Tibial nerve (tissue), 4 donors: ENCODE measurements at places on chromosomes 16 and 17. TPM values are rescaled to one million over a fixed set of nuclear protein-coding genes. Genes with fewer than 3 reads are reported as not detected.
A peak's percentile ranks its signal among the peaks of the same experiment; 100 is the strongest.

- no peak for DNase-seq
Observed at GRCh38 chr16:8544406-8544805, 45.9 kb downstream of the TMEM114 start.

- no peak for DNase-seq
Observed at GRCh38 chr17:48548523-48549280, 3.8 kb upstream of the HOXB2 start.

- DNase-seq = no peak
Observed at GRCh38 chr17:71527311-71527710, 593.5 kb upstream of the SOX9 start.

DNA sequence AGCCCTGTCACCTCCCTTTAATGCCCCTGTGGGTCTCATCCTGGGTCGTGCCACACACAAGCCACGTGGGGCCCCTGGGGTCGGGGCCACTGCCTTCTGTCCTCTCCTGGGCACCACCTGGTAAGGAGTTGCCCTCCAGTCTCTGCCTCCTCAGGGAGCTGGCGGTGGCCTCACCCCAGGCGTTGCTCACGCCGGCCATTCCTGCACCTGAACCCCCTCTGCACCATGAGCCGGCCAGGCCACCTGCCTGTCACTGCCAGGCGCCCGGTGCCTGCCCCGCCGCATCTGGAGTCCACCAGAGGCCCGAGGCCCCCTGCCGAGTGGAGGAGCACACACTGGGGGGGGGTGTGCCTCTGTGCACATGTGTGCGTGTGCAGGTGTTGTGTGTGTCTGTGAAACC lies 10.4 kb downstream of the NHERF2 start:
- DNase-seq = no peak

DNA sequence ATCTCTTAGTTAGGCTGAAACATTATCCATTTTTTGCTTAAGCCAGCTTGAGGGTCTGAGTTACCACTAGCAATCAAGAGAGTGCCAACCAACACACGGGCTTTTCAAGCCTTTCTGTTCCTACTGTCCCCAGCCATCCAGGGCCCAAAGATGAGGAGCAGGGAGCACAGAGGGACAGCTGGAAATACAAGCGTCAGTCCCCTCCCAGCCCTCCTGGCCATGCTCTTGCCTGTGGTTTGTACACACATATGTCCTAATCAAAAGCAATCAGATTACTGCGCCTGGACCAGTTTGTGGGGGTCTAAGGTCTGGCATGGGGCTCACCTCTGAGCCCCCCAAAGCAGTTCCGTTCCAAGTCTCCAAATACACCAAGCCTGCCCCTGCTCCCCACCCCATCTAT lies 3.5 kb downstream of the CORO7 start:
- no peak for DNase-seq

GRCh38 chr17:2251098-2251497 lies 52.5 kb downstream of the SMG6 start:
- DNase-seq = no peak

DNA sequence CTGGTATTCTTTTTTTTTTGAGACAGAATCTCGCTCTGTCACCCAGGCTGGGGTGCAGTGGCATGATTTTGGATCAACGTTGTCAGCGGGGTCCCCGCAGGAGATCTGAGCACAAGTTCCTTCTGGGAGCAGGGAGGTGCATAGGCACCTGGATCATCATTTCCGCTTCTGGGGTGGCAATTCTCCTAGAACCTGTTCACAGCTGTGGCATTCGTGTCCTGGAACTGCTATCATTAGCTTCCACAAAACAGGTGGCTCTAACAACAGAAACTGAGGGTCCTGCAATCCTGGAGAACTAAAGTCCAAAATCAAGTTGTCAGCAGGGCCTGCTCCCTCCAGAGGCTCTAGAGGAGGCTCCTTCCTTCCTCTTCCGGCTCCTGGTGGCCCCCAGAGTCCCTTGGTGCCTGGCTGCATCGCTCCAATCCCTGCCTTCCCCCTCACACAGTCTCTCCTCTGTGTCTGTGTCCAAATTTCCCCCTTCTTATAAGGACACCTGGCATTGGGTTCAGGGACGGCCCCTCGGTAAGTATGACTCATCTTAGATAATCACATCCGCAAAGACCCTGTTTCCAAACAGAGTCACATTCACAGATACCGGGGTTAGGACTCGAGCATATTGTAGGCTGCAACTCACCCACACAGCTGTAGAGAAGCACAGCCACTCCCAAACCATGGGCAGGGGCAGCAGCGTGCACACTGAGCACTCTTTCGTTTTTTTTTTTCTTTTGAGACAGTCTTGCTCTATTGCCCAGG lies 43.5 kb upstream of the KLHDC4 start:
- no peak for DNase-seq

- no peak for DNase-seq
Observed at GRCh38 chr16:31473264-31473984, 1.5 kb downstream of the TGFB1I1 start.

DNA sequence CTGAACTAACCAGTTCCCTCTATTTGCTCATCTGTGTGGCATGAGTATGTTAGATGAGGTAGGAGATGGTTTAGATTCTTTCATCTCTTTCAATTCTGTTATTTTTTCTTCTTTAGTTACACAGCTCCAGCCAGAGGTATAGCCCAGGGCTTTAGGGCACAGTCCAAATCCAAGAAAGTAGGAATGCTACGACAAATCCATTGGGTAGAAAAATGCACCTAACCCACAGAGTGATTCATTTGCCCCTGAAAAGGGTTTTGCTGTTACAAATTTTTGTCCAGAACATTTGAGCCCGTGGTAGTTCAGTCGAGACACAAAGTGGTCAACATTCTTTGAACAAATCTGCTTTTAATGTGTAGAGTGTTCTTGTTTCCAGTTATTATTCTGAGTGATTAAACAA lies 250.7 kb downstream of the HS3ST3A1 start:
- no peak for DNase-seq

- no peak for DNase-seq
Observed at GRCh38 chr16:71565812-71566700, 10.8 kb downstream of the TAT start.

DNA sequence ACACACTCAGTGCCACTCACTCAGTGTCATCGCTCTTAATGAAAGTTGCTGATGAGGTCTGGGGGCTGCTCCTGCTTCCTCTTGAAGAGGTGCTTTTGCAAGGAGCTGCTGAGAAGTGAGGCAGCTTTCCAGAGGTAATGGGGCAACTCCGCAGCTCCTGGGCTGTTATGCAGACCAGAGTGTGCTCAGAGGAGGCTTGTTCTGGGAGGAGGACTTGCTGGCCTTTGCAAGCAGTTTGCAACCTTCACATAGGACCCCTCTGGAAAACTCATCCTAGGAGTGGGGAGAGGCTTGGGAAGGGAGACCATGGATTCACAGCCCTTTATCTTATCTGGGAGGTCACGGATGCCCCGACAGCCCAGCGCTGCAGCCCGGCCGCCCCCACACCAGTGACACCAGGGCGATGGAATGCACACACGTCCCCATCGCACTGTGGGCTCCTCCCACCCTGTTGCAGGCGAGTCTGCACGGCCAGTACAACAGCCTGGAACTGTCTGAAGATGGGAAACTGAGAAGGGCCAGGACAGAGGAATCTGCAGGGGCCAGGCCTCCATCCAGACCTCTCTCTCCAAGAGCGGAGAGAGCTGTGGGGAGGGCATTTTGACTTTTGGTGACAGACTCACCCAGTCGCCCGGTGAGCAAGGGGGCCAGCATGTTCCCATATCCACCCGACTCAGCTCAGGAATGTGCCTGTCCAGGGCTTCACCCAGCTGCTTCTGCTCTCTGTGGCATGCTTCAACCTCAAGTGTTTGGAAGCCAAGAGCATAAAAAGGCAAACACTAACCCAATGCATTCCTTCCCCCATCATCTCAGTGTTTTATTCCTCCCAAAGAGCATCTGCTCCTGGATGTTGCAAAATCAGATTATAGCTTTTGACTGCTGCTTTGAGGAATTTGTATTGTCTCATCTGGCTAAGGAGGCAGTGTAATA lies 78.6 kb upstream of the ZNF469 start:
- no peak for DNase-seq

GRCh38 chr16:78786635-78787034 lies 687.2 kb downstream of the WWOX start:
- DNase-seq = no peak

GRCh38 chr17:15185625-15185991 lies 79.5 kb downstream of the PMP22 start:
- DNase-seq = peak; percentile 58

GRCh38 chr16:5354645-5355044 lies 257.1 kb upstream of the EEF2KMT start:
- no peak for DNase-seq

DNA sequence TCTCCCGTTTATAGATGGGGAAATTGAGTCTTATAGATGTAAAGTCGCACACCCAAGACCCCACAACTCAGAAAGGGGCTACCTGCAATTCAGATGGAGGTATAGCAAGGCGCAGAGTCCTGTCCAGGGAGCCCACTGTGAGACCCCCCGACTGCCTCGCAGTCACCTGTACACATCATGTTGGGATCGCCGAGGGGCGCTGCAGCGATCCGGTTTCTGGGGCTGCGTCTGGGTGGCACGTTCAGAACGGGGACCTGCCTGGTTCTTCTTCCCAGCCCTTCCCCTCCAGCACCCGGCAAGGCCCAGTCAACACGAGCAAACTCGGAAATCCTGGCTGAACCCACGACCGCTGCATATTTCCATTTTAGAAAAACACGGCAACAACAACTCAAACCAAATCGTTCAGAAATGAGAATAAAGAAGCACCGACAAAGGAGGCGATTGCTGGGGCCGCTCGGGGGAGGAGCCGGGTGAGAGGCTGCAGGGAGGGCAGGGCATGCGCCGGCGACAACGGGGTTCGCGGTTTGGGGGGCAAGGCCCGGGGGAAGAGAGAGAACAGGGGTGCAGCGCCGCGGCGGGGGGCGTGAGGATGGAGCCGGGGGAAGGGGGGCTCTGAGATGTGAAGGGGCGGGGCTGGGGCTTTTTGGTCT lies 643 bp downstream of the HSDL1 start:
- DNase-seq = no peak

- no peak for DNase-seq
Observed at GRCh38 chr17:34879146-34879545, 82.1 kb downstream of the CCT6B start.

- no peak for DNase-seq
Observed at GRCh38 chr16:11871193-11871592, 19.9 kb upstream of the RSL1D1 start.

DNA sequence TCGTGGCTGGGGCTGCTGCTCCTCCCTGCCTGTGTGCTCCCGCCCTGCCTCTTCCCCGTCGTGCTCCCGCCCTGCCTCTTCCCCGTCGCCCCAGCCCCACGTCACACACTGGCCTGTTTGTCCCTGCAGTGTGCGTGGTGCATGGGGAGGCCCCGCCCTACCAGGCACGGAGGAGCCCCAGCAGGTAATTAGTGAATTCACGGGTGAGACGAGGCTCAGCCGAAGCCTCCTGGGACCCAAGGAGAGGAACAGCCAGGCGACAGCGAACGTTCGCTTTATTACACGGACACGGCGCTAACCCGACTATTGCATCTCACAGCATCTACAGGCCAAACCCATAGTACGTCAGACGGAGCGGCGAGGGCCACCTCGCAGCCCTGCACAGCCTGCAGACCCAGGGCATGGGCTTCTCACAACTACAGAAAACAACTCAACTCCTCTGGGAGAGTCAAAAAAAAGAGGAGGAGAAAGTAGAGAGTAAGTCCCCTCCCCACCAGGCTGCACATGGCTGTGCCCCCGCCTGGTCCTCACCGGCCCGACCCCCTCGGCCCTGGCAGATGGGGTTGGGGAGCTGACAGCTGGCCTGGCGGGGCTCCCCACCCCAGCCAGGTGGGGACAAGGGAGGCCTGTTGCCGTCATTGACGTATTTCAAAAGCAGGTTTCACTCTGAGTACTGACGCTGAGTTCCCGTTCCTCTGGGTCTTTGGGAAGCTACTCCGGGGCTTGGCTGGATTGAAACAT lies 4.3 kb upstream of the PABPN1L start:
- DNase-seq = no peak

DNA sequence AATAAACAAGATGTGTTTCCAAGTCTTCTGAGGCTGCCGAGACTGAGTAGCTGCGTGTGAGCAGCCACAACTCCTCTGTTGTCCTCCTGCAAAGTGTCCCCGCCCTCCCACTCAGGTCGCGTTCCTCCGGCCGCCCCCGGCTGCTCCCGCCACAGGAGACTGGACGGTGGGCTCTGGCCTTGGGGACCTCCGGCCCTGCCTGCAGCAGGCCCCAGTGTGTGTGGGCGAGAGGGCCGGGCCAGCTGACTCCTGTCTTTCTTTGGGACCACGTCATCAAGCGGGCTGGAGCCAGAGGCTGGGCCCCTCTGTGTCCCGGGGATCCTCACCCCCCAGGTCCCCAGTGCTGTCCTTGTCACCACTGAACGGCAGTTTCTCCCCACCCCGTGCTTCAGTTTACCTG lies 175.3 kb downstream of the NPIPB11 start:
- peak; percentile 4 for DNase-seq

DNA sequence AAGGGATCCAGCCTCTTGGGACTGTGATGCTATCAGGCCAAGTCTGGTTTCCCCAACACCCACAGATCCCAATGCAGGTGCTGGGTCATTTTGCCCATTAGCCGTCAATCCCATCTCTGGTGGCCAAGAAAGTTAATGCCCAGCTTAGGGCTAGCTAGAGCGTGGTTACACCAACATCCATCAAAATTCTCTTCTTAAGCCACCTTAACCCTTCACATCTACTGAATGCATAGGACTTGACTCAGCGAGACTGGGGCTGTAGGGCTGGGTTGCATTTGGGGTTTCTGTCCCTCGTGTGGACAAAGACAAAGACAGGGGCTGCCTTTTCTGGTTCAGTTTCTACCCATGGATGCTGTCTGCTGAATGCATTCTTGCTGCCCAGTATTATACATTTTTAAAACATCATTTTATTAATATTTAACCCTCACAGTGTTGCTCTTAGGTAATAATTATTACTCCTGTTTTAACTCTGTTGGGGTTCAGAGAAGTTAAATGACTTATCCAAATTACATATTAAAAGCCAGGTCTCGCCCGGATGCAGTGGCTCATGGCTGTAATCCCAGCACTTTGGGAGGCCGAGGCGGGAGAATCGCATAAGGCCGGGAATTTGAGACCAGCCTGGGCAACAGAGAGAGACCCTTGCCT lies 141.1 kb upstream of the NOL11 start:
- DNase-seq = no peak

DNA sequence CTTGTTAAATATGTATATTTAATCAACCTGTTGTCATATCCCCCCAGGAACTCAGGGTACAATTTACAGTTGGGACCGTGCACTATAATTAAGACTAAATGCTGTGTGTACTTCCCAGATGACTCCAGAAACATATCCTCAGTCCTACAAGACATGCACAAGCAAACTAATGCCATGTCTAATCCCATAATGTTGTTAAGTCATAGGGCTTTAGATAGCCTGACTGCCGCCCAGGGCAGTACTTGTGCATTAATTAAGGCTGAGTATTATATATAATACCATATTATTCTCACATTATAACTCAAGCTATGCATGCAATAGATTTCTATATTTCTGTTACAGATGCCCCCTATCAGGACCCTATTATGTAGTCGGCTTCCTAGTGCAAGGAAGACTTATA lies 20.1 kb upstream of the CPHXL start:
- DNase-seq = no peak

- no peak for DNase-seq
Observed at GRCh38 chr16:86926181-86927094, 348.1 kb downstream of the FOXL1 start.

The CDRT15 gene
- total RNA-seq = not detected

The CAMTA2 gene
- total RNA-seq = 16.7 TPM

The HS3ST3A1 gene
- not detected for total RNA-seq

The ANKRD40CL gene
- total RNA-seq = not detected

The EXOC7 gene
- total RNA-seq = 71.9 TPM

The RAB26 gene
- not detected for total RNA-seq

The SLC5A10 gene
- total RNA-seq = not detected

The KRT40 gene
- not detected for total RNA-seq

The PYDC1 gene
- total RNA-seq = not detected

The PRSS33 gene
- total RNA-seq = not detected

The METTL16 gene
- 38.0 TPM for total RNA-seq

The TXNL4B gene
- total RNA-seq = 20.5 TPM
